Placental pericyte (primary cell): ENCODE measurements at places on chromosomes 11 and 22. TPM values are rescaled to one million over a fixed set of nuclear protein-coding genes. Genes with fewer than 3 reads are reported as not detected.

The OVOL1 gene
- not detected in 2 replicates for total RNA-seq

The CD3E gene
- not detected in 2 replicates for total RNA-seq

The OR8D4 gene
- not detected in 2 replicates for total RNA-seq

The BATF2 gene
- total RNA-seq, result 1.8 and 2.6 TPM in 2 replicates

The CDC42BPG gene
- total RNA-seq, result 0.14 and 0.22 TPM in 2 replicates

The OR8H1 gene
- not detected in 2 replicates for total RNA-seq

The TMPRSS13 gene
- total RNA-seq, result not detected in 2 replicates

The ZPR1 gene
- total RNA-seq, result 43.5 and 54.4 TPM in 2 replicates

The VWCE gene
- total RNA-seq, result 1.1 TPM in 2 replicates

The HEPHL1 gene
- 4.4 TPM in 1 of 2 replicates, not detected in the other for total RNA-seq

The KDM4D gene
- total RNA-seq, result 0.44 and 1.9 TPM in 2 replicates

The TLCD5 gene
- total RNA-seq, result 6.6 and 16.0 TPM in 2 replicates

The FJX1 gene
- 18.4 and 125 TPM in 2 replicates for total RNA-seq

The ELFN2 gene
- total RNA-seq, result 0.66 and 1.4 TPM in 2 replicates

The RNF26 gene
- total RNA-seq, result 9.7 and 13.1 TPM in 2 replicates

The PRG3 gene
- not detected in 2 replicates for total RNA-seq

The C11orf91 gene
- total RNA-seq, result 0.14 TPM in 1 of 2 replicates, not detected in the other

The CHRM1 gene
- total RNA-seq, result not detected in 2 replicates

The APOL5 gene
- not detected in 2 replicates for total RNA-seq

The KRTAP5-8 gene
- not detected in 2 replicates for total RNA-seq

The PKNOX2 gene
- 2.8 and 7.7 TPM in 2 replicates for total RNA-seq

The GLYATL1 gene
- not detected in 2 replicates for total RNA-seq

The GLB1L2 gene
- under 0.01 TPM in 1 of 2 replicates, not detected in the other for total RNA-seq

The AHNAK gene
- 206 and 490 TPM in 2 replicates for total RNA-seq

The SLC37A2 gene
- 0.88 and 13.0 TPM in 2 replicates for total RNA-seq

The MPPED1 gene
- total RNA-seq, result not detected in 2 replicates

The RAB36 gene
- 4.6 and 7.4 TPM in 2 replicates for total RNA-seq

The ACRV1 gene
- not detected in 2 replicates for total RNA-seq

The MMP12 gene
- total RNA-seq, result 0.22 and 5.6 TPM in 2 replicates

The SYNGR1 gene
- total RNA-seq, result 2.3 and 16.4 TPM in 2 replicates

The SCN4B gene
- total RNA-seq, result not detected in 2 replicates

The CCDC34 gene
- total RNA-seq, result 0.88 and 5.3 TPM in 2 replicates

The OR5P2 gene
- total RNA-seq, result not detected in 2 replicates

The OR5B21 gene
- total RNA-seq, result 2.0 TPM in 1 of 2 replicates, not detected in the other

The CCDC89 gene
- 2.2 and 5.6 TPM in 2 replicates for total RNA-seq

The PATE2 gene
- total RNA-seq, result 0.29 TPM in 1 of 2 replicates, not detected in the other

The CCDC87 gene
- 0.29 and 0.44 TPM in 2 replicates for total RNA-seq

The GP1BB gene
- total RNA-seq, result 2.1 and 3.5 TPM in 2 replicates

The GLB1L3 gene
- total RNA-seq, result not detected in 2 replicates

The CARD18 gene
- 10.7 and 11.2 TPM in 2 replicates for total RNA-seq

The KRTAP5-9 gene
- not detected in 2 replicates for total RNA-seq

The SYCE3 gene
- not detected in 2 replicates for total RNA-seq

The TMEM121B gene
- under 0.01 TPM in 1 of 2 replicates, not detected in the other for total RNA-seq

The SMIM35 gene
- total RNA-seq, result not detected in 2 replicates

The RFPL3 gene
- not detected in 2 replicates for total RNA-seq

The ANO5 gene
- total RNA-seq, result not detected in 2 replicates

The LRRC74B gene
- 0.14 TPM in 1 of 2 replicates, not detected in the other for total RNA-seq

The SESN3 gene
- 0.72 and 1.1 TPM in 2 replicates for total RNA-seq

The C11orf97 gene
- not detected in 2 replicates for total RNA-seq

The GDPD4 gene
- total RNA-seq, result 0.44 TPM in 1 of 2 replicates, not detected in the other
